ENCODE measurements at places on chromosomes 4 and X. TPM values are rescaled to one million over a fixed set of nuclear protein-coding genes. Genes with fewer than 3 reads are reported as not detected.

GRCh38 chr4:33536898-33537297, 2707.4 kb downstream of the ARAP2 start:
- no peak for DNase-seq

DNA sequence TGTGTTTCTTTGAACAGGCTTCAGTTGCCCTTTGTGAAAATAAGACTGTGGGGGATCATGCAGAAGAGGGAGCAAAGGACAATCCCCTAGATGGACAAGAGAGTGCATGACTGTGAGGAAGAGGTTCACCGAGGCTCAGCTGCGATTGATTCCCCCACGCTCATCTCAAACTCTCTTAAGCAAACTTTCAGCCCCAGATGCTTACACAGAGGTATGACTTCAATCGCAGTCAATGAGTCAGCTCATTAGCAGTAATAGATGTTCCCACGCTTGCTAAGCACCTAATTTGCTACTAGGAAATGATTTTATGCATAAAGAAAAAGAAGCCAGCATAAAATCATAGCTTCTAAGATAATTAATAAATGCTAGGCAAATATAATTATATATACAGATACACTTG, 2256.1 kb upstream of the AGA start:
- DNase-seq: no peak

GRCh38 chrX:23670528-23670927, 3.2 kb downstream of the PRDX4 start:
- DNase-seq: no peak

DNA sequence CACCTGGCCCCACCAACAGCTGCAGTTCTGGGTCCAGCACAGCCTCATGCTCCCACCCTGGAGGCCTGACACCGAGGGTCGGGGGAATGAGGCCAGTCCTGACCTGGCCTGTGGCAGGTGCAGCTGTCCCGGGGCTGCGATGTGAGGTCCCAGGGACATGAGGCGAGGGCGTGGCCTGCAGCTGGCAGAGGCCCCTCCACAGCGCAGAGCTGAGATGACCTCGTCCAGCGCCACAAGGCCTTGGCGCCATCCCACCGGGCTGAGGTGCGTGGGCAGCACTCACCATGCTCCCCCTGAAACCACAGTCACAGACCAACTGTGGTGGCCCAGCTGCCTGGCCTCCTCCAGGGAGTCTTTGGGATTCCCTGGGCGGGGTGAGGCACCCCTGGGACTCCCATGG, 26.6 kb upstream of the ADRA2C start:
- no peak for DNase-seq

GRCh38 chrX:123736333-123736921, 3.6 kb upstream of the THOC2 start:
- no peak for DNase-seq

DNA sequence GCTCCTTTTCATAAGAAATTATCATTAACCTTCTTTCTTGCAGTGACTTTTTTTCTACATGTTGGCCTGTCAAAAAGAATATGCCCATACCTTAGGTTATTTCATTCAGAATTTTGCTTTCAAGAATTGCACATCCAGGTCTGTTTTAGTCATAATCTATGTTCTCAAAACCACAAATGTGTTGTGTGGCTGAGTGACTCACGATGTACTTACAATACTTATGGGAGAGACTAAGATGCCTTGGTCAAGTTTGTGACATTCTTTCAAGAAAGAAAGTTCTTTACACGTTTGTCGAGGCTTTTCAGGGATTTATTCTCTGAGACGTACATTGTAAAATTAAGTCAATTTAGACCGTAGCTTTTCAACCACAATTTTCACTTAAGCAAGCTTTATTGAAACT, 396.7 kb downstream of the FSTL5 start:
- no peak for DNase-seq

- DNase-seq: no peak
Measured at GRCh38 chr4:41594432-41594831, 56.5 kb downstream of the LIMCH1 start.

- DNase-seq: no peak
Measured at GRCh38 chr4:86926435-86927086, 8.2 kb upstream of the AFF1 start.

- DNase-seq: no peak
Measured at GRCh38 chrX:97629597-97629985, 745.9 kb downstream of the RPA4 start.

GRCh38 chrX:136781180-136781797, 557 bp upstream of the ARHGEF6 start:
- DNase-seq: no peak

- no peak for DNase-seq
Measured at GRCh38 chrX:68917799-68918198, 89.0 kb downstream of the EFNB1 start.

DNA sequence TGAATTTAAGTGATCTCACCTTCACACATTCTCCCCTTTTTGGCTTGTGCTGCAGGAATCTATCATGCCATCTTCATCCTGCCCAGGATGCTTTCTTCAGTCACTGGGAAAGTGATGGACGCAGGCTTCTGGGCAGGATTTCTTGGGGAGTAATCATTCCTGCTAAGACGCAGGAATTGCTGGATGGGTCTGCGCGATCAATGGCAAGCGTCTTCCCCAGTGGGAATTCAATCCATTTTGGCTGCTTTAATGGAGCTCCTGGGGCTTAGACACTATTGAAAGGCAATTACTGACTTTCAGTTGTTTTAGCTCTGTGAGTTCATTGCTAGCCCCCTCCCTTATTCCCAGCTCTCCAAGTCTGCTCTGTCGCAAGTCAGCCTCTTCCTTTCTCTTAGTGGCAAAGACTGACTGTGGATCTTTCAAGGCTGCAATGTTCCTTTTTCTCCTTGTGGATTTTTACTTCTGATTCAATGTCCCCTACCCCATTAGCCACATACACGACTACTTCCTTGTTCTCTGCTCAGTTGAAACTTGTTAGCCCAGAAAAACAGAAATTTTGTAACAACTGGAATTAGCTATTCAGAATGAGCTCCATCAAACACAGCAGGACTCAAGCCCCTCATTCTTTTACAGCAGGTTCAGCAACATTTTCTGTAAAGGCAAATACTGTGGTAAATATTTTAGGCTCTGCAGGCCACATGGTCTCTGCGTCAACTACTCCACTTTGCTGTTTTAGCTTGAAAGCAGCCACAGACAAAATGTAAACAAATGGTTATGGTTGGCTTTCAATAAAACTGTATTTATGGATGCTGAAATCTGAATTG, 154.9 kb downstream of the ASB9 start:
- DNase-seq: no peak

- no peak for DNase-seq
Measured at GRCh38 chrX:121975671-121976070, 928.3 kb downstream of the GLUD2 start.

DNA sequence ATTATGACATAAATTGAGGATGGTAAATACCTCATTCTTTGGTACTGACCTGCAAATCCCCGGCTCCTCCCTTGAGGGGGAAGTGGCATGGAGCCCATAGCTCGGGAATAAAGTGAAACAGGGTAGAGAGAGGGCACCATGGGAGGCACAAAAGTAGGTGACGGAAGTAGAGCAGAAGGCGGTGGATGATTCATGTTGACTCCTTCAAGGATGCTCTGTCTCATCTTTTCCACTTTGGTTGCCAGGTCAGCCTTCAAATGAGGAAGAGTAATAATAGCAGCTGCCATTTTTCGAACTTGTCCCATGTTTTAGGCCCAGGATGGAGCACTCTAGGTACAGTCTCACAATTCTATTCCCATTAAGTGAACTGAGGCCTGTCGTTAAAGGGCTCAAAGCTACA, 41.4 kb upstream of the PHF8 start:
- no peak for DNase-seq

DNA sequence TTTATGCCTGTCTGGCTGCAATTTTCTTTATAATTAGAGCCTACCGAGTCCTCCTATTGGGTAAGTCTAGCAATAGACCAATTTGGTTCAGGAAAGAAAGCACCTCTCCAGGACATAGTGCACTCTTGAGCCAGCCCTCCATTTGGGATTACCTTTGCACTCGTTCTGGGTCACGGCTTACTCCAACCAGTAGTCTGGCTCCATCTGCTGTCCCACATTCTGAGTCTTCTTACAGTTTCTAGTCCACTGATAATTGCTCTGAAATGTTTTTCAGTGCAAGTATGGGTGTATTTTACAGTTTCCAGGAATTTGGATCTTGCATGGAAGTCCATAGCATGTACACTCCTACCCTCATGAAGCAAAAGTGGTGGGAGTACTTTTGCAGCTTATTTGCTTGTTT, 34.8 kb upstream of the USP51 start:
- no peak for DNase-seq

DNA sequence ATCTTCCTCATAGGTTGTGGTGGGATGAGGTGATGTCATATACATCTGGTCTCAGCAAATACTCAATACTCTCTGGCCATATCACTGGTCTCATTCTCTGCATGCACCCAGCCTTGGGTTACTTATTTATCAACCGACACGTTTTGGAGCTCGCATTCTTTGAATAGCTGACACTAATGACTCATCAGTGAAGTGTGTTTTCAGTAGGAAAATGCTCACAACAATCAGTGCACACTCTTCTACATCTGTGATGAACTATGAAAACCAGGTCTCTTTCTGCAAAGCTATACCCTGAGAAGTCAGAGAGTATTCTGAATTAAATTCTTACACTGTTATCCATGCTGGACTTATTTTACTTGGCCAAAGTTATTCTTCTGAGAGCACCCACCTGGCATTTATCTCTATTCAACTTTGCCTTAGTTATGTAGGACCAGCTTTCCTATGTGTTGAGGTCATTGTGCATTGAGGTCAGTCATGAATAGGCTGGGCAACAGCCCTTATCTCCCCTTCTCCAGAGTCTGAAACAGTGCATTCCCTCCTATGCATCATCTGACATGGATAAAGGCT, 58.7 kb upstream of the DHX15 start:
- no peak for DNase-seq

GRCh38 chrX:18291006-18291545, 63.4 kb downstream of the SCML2 start:
- DNase-seq: no peak

DNA sequence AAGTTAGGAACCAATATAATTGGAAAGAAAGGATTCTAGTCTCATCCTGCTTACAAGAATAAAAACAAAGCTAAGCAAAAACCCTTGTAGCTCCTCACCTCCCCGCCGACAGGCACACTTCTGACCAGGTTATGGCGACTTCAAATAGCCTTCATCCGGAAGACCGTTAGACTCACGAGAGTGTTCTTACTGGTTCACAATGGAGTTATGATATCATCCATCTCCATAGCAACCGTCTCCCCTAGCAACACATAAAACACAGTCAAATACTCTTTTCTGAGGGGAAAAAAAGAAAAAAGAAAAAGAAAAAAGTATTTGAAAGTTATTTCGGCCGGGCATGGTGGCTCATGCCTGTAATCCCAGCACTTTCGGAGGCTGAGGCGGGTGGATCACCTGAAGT, at the start of gene IL13RA2:
Gene IL13RA2, minus strand, starts transcription at position 162 of the 400 bp plus-strand sequence. CDS start 347 bp downstream, outside the sequence.
- no peak for DNase-seq

- no peak for DNase-seq
Measured at GRCh38 chrX:13515211-13515930, 54.0 kb upstream of the EGFL6 start.

- DNase-seq: no peak
Measured at GRCh38 chrX:143296521-143296920, 220.8 kb downstream of the SPANXN3 start.

GRCh38 chr4:88965053-88965452, 91.9 kb downstream of the FAM13A start:
- no peak for DNase-seq

GRCh38 chr4:74400395-74400794, 35.5 kb downstream of the EREG start:
- no peak for DNase-seq

DNA sequence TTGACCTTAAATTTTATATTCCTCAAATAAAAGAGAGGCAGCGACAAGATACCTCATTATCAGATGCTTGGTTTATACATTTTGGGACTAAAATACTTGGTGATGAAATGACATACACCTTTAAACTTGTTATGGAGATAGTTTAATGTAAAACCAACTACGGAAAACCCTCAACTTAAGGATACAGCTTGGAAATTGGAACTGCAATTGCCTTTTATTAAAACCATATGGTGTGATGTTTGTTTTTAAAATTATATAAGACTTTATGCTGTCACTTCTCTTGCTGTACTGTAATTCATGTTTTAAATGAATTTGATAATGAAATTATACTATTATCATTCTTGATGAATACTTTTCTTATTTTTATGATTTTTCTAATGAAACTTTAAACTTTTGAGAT, 25.9 kb downstream of the METTL14 start:
- DNase-seq: no peak

DNA sequence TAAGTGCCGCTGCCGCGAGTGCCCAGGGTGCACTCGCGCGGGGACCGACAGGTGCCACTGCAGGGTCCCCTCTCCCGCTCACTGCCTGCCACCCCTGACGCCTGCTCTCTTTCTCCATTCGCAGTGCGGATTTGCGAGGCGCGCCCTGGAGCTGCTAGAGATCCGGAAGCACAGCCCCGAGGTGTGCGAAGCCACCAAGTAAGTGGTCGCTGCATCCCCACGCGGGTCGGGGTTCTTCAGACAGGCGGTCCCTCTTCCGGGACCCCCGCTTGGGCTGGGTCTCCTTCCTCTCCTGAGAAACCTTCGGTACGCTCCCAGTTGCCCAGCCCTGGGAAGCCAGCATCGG, 547 bp downstream of the GUCY1A1 start:
- DNase-seq: peak; percentile 16

- no peak for DNase-seq
Measured at GRCh38 chr4:67879486-67879885, 4.3 kb downstream of the TMPRSS11D start.

DNA sequence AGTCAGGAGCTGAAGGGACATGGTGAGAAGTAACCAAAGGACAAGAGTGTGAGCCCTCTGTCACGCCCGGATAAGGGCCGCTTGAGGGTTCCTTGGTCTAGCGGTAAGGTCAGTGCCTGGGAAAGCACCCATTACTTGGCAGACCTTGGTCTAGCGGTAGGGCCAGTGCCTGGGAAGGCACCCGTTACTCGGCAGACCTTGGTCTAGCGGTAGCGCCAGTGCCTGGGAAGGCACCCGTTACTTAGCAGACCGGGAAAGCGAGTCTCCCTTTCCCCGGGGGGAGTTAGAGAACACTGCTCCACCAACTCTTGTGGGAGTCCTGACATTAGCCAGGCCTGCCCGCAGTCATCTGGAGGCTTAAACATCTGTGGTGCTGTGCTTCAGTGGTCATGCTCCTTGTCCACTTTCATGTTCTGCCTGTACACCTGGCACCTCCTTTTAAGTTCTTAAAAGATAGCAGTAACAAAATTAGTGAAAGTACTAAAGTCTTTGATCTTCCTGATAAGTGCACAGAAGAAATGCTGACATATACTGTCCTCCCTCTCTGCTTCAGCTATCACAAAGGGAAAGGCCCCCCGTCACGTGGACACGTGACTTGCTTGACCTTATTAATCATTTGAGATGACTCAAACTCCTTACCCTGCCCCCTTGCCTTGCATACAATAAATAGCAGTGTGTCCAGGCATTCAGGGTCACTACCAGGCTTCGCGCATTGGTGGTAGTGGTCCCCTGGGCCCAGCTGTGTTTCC, 9.3 kb upstream of the SEC24B start:
- DNase-seq: no peak

The DAPP1 gene
- 6.4 TPM for total RNA-seq

The MAOB gene
- total RNA-seq: 44.9 TPM

The RAPGEF2 gene
- total RNA-seq: 38.5 TPM

The ADH6 gene
- total RNA-seq: 2.0 TPM

The EIF4E gene
- total RNA-seq: 20.9 TPM

The MANBA gene
- total RNA-seq: 23.6 TPM

The GLRA3 gene
- total RNA-seq: not detected

Data from transverse colon (tissue), 4 donors.